Keratinocyte (primary cell): ENCODE measurements at places on chromosomes 4 and X.
A peak's percentile ranks its signal among the peaks of the same experiment; 100 is the strongest.

DNA sequence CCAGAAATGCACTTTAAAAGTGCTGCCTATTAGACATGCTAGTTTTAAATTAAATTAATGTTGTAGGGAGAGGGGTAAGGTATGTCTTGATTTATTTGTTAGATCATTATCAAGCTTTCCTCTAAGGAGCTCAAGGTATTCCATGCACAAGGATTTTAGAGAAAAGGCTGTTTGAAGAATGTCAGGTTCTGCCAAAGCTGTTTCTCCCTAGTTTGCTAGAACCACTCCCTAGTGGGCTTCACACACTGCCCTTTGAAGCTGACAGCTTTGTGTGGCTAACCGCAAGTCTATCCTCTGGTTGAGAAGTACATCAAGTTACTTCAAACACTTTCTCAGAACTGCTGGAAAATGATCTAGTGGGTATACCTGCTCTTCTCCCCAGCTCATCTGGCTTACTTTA lies 32.3 kb downstream of the RASL11B start:
- DNase-seq, result no peak

GRCh38 chrX:153973127-153974002 lies 811 bp downstream of the TMEM187 start:
- no peak for DNase-seq

DNA sequence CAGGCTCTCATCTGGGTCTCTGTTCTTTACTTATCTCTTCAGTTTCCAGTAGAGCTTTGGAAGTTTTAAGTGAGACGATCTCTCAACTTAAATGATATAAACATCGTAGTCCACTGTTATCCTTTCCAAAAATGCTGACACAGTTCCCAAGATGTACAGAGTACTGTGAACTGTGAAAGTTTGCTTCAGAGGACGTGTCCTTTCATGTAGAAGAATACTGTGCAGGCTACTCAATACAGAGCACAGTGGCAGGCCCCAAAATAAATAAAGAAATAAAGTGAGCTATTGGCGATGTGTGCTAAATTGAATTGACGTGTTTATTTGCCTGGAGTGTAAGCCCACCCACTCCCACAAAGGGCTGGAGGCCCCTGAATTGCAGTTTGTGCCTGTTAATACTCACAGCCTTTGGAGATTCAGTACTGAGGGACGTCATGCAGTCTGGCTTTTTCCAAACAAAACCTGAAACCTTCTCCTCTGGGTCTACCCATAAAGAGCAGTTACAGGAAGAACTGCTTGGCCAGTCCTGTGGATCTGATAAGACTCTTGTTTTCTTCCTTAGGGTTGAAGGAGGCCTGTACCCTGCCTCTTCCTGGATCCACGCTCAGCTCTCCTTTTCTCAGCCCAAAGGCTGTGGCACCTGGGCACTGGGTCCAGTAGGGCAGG lies 66.1 kb downstream of the SOWAHB start:
- no peak for DNase-seq

DNA sequence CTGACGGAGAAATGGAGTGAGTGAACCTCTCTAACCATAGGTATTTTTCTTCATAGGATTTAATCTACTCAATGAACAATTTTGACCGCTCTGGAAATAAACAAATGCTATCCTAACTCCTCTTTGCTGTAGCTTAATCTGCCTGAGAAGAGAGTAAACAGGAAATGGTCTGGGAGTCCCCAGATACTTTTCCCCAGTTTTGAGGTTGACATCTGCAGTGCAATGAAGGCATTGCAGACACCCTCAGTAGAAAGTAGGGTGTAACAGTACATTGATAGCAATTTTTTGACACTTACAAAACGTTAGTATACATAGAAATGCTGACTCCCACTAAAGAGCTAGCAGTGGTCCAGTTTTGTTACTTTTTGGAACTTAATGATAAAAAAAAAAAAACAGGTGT lies 495.9 kb upstream of the FAM241A start:
- no peak for DNase-seq

DNA sequence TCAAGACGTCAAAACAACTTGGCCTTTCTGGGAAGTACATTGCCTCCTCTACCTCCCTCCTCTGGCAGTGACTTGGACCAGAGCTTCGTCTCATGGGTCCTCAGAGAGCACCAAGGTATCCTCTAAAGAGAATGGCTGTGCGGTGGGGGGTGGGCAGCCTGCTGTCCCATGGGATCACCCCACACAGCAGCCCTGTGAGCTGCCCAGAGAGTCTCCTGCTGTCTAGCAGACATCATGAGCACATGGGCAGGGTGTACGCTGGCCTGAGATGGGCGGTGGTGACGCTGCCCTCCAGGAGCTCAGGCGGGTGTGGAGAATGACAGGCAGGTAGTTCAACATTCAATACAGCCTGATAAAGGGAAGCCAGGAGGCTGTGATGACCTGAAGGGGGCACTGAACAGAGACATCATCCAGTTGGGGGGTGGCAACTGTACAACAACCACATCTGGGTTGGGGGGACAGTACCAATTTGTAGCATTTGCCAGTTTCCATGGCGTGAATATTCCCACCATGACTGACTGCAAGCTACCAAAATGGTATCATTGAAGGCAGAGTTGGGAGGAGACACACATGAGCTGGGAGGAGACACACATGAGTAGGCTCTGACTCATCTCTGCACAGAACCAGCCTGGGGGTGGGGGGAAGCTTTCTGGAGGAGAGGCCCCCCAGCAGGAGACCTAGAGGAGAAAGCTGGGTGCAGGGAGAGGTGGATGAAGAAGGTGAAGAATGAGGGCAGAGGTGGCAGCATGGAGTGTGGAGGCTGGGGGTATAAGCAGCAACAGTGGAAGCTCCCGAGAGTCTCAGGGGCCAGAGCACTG lies 35.9 kb downstream of the C4orf50 start:
- DNase-seq, result no peak

DNA sequence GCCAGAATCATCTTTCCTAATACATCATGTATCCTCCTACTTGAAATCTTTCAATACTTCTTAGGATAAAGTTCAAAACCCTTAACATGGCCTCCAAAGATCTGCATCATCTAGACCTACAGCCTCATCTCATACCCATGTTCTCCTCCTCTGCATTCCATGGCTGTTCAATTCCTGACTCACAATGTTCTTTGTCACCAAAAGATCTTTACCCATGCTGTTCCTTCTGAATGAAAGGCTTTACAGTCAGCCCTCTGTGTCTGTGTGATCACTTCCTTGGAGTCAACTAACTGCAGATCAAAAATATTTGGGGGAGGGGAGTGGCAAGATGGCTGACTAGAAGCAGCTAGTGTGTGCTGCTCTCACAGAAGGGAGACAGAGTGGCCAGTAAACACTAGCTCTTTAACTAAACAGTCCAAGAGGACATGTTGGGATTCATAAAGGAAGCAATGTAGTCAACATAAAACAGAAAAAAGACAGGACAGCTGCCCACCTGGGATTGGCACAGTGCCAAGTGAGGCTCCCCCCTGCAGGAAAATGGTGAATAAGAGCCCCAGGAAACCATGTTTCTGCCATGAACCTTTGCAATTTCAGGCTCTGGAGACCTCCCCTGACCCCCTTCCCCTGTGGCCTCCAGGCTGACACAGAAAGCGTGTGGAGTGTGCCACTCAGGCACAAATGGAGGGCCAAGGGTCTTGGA lies 31.9 kb downstream of the CBR4 start:
- DNase-seq, result peak; percentile 44

GRCh38 chr4:186266729-186267456 lies 904 bp downstream of the F11 start:
- DNase-seq, result no peak

GRCh38 chr4:48831532-48832030 lies 693 bp downstream of the OCIAD1 start:
- DNase-seq, result no peak

DNA sequence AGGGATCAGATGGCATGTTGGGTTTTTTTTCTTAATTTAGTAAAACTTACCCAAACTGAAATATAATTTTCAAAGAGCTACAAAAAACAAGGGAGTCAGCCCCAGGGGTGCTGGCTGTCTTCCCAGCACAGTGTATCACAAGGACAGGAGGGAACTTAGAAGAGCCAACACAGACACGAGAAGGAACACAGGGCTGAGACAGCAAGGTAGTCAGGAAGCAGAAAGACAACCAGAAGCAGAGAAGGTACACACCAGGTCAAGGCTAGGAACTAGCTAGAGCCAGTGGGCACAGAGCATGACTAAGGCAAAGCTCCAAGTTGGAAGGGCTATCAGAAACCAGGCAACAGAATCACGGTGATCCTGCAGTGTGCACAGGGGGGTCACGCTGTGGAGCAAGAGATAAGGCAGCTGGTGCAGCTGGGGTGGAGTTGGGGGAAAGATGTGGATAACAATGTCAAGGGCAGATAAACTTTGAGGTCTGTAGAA lies 168.7 kb downstream of the NR3C2 start:
- DNase-seq, result no peak

- no peak for DNase-seq
These were observed 44.8 kb upstream of the TMEM150C start for GRCh38 chr4:82606622-82607021.
